ENCODE measurements at places on chromosomes 3 and 15.

- peak overlapping the region; percentile 24 for H3K27ac ChIP-seq
- no peak overlapping the region for H3K4me3 ChIP-seq
- peaks cover 73% of the 10 kb centered on the region for H3K4me1 ChIP-seq
- DNase-seq, result no peak
- H3K27me3 ChIP-seq, result no peaks in the 10 kb centered on the region
Measured at GRCh38 chr3:38149708-38150107, 11.2 kb downstream of the MYD88 start.

DNA sequence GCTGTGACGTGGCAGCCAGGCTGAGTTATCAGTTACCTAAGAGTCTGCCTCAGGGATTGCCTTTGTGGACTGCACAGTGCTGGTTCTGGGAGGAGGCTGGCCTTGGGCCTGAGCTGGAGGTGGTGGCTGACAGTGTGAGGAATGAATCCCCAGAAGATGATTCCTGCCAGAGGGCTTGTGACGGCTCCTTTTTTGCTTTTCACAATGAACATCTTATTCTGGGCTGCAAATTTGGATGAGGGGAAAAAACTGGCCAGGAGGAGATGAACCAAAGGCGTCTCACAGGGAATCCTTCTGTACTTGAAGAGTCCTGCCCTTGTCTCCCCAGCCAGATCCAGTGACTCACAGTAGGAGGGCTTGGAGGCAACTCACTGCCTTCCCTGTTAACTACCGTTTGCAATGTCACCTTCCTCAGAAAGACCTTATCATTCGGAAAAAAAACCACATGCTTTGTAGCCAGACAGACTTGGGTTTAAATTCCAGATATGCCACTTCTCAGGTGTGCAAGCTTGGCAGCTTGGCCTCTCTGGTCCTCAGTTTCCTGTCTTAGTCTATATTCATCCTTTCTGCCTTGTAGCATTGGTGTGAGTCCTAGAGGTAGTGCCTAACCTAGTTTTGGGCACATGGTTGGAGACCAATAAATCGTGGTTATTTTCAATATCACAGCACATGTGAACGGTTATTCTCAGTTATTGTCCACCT, 19.1 kb downstream of the ST6GAL1 start:
- no peaks in the 10 kb centered on the region for H3K27me3 ChIP-seq
- no peaks in the 10 kb centered on the region for H3K4me1 ChIP-seq

DNA sequence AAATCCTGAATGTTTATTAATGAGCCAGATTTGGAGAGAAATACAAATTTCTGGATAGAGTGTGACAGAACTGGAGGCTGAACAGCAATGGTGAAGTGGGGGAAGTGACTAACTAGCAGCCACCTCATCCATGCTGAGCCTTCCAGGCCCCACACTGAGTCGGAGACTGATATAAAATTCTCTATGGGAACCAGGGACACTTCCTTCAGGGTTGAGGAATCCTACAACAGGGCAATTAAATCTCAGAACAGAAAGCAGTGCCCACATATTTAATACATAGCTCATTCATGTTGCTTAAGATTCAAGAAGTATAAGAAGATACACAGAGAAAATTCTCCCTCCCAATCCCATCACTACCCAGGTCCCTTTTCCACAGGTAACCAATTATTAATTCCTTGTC, 49.3 kb downstream of the HACD2 start:
- DNase-seq, result no peak
- H3K27ac ChIP-seq, result no peak overlapping the region
- H3K36me3 ChIP-seq, result no peaks in the 10 kb centered on the region
- peaks cover 9% of the 10 kb centered on the region for H3K4me1 ChIP-seq
- no peaks in the 10 kb centered on the region for H3K27me3 ChIP-seq

- peaks cover 13% of the 10 kb centered on the region for H3K36me3 ChIP-seq
- no peak overlapping the region for H3K27ac ChIP-seq
- peaks cover 26% of the 10 kb centered on the region for H3K4me1 ChIP-seq
- DNase-seq, result no peak
- no peaks in the 10 kb centered on the region for H3K27me3 ChIP-seq
- no peak overlapping the region for H3K4me3 ChIP-seq
Measured at GRCh38 chr15:77989296-77990143, 88.0 kb downstream of the TBC1D2B start.

GRCh38 chr3:30112902-30113484, 493.4 kb upstream of the TGFBR2 start:
- H3K36me3 ChIP-seq, result no peaks in the 10 kb centered on the region
- no peak overlapping the region for H3K27ac ChIP-seq
- no peak overlapping the region for H3K4me3 ChIP-seq
- DNase-seq, result peak; percentile 48
- no peaks in the 10 kb centered on the region for H3K4me1 ChIP-seq
- no peaks in the 10 kb centered on the region for H3K27me3 ChIP-seq

DNA sequence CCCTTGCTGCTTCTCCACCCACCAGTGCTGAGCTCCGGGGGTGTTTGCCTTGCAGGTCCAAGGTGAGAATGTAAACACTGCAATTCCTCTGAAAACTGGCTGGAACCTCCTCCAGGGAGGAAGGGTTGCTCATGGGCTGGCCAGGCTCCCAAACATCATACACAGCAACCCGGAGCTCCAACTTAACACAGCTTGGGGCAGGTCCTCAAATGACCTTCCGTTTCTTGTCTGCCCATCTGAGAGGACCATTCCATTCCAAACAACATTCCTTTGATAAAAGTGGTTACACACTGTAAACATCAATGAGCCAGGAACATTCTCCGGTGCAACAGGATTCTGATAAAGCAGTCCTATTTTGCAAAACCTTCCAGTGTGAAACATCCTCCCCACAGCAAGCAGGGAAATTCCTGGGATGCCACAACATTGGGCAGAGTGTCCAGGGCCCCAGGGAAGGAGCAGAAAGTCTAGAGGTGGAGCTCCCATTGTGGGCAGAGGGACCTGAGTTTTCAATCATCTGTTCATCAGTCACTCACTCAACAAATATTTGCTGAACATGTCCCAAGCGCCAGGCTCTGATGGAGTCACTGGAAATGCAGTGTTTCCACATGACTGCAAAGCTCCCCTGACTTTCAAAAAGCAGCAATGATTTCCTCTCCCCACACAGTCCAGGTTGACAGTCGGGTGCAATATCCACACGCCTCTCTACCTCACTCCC, 7.3 kb upstream of the HEG1 start:
- H3K4me1 ChIP-seq, result peaks cover 33% of the 10 kb centered on the region
- no peak overlapping the region for H3K4me3 ChIP-seq
- H3K27ac ChIP-seq, result no peak overlapping the region
- no peaks in the 10 kb centered on the region for H3K27me3 ChIP-seq

DNA sequence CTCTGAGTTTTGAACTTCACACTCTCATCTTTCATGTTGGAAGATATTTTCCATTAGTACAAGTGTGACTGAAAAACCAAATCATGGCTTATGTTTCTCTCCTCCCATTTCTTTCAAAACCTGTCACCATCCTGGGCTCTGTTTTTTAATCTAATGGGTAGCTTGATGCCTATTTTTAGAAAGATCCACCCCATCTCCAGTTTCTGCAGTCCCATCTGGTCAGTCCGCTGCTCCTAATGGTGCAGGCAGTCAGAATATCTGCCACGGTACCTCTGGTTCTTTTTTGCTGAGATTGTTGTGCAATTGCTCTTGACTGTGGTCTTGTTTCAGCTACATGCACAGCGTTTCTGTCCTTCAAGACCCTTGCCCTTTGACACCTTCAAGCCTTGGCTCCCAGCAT, 240.9 kb upstream of the CADM2 start:
- no peaks in the 10 kb centered on the region for H3K4me1 ChIP-seq
- DNase-seq, result no peak
- no peaks in the 10 kb centered on the region for H3K36me3 ChIP-seq
- no peak overlapping the region for H3K4me3 ChIP-seq
- H3K27me3 ChIP-seq, result no peaks in the 10 kb centered on the region

GRCh38 chr15:100809151-100809550, 70.5 kb upstream of the ALDH1A3 start:
- no peak overlapping the region for H3K27ac ChIP-seq
- no peaks in the 10 kb centered on the region for H3K36me3 ChIP-seq
- no peak for DNase-seq
- no peak overlapping the region for H3K4me3 ChIP-seq
- no peaks in the 10 kb centered on the region for H3K27me3 ChIP-seq

- H3K36me3 ChIP-seq, result peaks cover 94% of the 10 kb centered on the region
- no peak for DNase-seq
- H3K27ac ChIP-seq, result peak overlapping the region; percentile 1
- no peaks in the 10 kb centered on the region for H3K4me1 ChIP-seq
- H3K27me3 ChIP-seq, result no peaks in the 10 kb centered on the region
Measured at GRCh38 chr3:149011676-149012075, 20.3 kb downstream of the GYG1 start.

DNA sequence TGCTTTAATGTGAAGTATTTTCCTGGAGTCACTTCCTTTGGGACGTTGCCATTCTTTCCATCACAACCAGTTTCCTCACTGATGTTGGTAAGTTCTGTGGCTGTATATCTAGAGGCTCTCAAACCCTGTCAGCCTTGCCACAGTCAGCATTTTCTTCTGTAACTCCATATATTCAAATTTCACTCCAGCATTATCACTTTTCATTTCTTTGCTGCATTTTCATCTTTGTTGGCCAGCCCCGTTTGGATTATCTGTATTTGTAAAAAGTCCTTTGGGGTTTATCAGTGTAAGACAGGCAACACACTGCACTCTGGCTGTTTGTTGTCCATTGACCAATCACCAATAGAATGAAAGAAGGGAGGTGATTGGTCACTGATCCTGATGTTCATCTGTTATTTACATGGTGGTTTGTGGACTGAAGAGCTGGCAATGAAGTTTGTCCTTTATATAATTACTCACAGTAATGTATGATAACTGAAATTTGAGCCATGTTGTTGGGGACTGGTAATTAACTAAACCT, 20.3 kb downstream of the GMPS start:
- H3K4me3 ChIP-seq, result no peak overlapping the region
- no peak overlapping the region for H3K27ac ChIP-seq
- peaks cover 14% of the 10 kb centered on the region for H3K4me1 ChIP-seq
- no peaks in the 10 kb centered on the region for H3K27me3 ChIP-seq

DNA sequence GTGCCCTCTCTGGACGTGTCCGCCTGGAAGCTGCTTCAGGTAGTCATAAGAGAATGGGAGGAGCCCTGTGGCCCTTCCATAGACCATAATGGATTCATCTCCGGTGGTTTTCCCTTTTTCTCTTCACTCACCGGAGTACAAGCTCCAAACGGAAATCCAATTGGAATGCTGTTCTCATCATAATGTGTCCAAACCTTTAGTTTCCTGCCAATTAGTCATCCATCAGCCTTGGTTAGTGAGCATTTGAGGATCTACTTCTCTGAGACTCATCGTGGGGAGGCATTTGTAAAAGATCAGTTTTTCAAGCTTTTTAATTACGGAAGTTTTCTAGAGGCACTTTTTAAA, 34.9 kb downstream of the ABHD2 start:
- H3K4me3 ChIP-seq, result no peak overlapping the region
- DNase-seq, result no peak

GRCh38 chr3:122926322-122926721, 101.2 kb downstream of the SEMA5B start:
- no peak overlapping the region for H3K4me3 ChIP-seq
- no peak for DNase-seq
- H3K27ac ChIP-seq, result no peak overlapping the region
- H3K4me1 ChIP-seq, result no peaks in the 10 kb centered on the region
- H3K36me3 ChIP-seq, result no peaks in the 10 kb centered on the region
- H3K27me3 ChIP-seq, result peaks cover 32% of the 10 kb centered on the region

DNA sequence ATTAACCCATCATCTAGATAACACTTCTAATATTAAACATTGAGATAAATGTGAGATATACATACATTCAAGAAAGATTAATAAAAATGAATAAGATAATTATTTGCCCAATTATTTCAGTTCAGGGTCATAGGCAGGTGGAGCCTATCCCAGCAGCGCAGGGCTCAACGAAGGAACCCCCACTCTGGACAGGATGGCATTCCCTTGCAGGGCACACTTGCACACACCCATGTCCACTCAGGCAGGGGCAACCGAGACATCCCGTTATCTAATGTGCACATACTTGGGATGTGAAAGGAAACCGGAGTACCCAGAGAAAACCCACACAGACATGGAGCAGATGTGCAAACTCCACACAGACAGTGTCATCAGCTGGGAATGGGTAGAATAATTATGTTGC, 175.4 kb upstream of the CMC1 start:
- H3K4me3 ChIP-seq, result no peak overlapping the region
- no peak overlapping the region for H3K27ac ChIP-seq
- no peaks in the 10 kb centered on the region for H3K4me1 ChIP-seq

DNA sequence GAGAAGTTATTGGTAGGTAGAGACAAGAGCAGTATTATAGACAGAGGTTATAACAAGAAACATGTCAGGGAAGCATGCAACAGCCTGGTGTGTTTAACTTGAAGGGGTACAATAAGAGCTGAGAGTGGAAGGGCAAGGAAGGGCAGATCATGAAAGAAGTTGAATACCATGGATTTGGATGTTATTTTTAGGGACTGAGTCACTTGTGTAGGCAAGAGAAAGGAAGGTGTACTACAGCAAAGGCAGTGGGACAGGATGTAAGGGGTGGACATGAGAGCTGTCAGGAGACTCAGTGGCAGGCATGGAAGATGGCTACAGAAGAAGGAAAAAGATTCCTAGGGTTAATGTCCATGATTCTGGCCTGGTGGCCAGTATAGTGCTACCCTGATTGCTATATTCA, 66.4 kb downstream of the TFG start:
- no peaks in the 10 kb centered on the region for H3K36me3 ChIP-seq
- DNase-seq, result no peak
- H3K4me3 ChIP-seq, result no peak overlapping the region
- H3K4me1 ChIP-seq, result no peaks in the 10 kb centered on the region
- no peaks in the 10 kb centered on the region for H3K27me3 ChIP-seq

DNA sequence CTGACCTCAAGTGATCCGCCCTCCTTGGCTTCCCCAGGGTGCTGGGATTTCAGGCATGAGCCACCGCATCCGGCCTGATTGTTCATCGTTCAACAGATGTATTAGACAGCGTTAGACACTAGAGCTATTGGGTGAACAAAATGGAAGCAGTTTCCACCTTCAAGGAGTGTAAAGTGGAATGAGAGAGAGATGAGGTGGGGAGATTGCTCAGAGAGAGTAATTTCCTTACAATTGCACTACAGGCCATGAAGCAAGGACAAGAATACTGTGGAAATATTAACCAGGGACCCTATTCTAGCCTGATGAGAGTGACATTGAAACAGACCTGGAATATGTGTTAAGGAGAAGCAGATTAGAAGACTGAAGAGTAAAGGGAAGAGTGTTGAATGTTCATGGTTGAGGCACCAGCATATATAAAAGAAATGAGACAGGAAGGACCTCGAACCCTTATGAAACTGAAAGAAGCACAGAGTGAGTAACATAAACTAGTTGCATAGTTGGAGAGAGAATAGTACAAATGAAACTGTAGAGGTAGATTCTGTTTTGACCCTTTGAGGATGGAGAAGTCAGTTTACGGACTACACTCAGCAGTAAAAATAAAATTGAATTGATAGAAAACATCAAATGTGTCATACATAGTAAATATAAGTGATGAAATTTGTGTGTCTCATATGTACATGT, 7.2 kb downstream of the RTF1 start:
- no peaks in the 10 kb centered on the region for H3K27me3 ChIP-seq
- H3K36me3 ChIP-seq, result no peaks in the 10 kb centered on the region
- H3K27ac ChIP-seq, result no peak overlapping the region
- H3K4me3 ChIP-seq, result no peak overlapping the region
- peaks cover 12% of the 10 kb centered on the region for H3K4me1 ChIP-seq
- no peak for DNase-seq

Data from left lung (tissue), 14 donors.